Smooth muscle cell of the umbilical artery (primary cell): ENCODE measurements at places on chromosomes 1 and 21. TPM values are rescaled to one million over a fixed set of nuclear protein-coding genes. Genes with fewer than 3 reads are reported as not detected.

CA6 gene
- total RNA-seq: not detected in 2 replicates

CELA3B gene
- not detected in 2 replicates for total RNA-seq

FAM167B gene
- total RNA-seq: 0.78 TPM in 1 of 2 replicates, not detected in the other

SEC22B gene
- total RNA-seq: 86.4 and 93.0 TPM in 2 replicates

TPM3 gene
- total RNA-seq: 382 and 1,181 TPM in 2 replicates

UTS2 gene
- not detected in 2 replicates for total RNA-seq

RWDD3 gene
- 11.6 and 15.1 TPM in 2 replicates for total RNA-seq

PPM1J gene
- 0.59 and 1.6 TPM in 2 replicates for total RNA-seq

SLC16A1 gene
- 146 and 167 TPM in 2 replicates for total RNA-seq

FMO3 gene
- not detected in 2 replicates for total RNA-seq

PGLYRP4 gene
- not detected in 2 replicates for total RNA-seq

PTPN22 gene
- total RNA-seq: 1.5 and 4.8 TPM in 2 replicates

WNT3A gene
- total RNA-seq: not detected in 2 replicates

OR2M3 gene
- not detected in 2 replicates for total RNA-seq

C1orf185 gene
- total RNA-seq: not detected in 2 replicates

PCAT6 gene
- 0.78 and 0.89 TPM in 2 replicates for total RNA-seq

C8A gene
- under 0.01 TPM in 1 of 2 replicates, not detected in the other for total RNA-seq

CYP4A11 gene
- total RNA-seq: not detected in 2 replicates

CLCA2 gene
- 0.46 and 1.5 TPM in 2 replicates for total RNA-seq

PGLYRP3 gene
- not detected in 2 replicates for total RNA-seq

XCL2 gene
- not detected in 2 replicates for total RNA-seq

BCL2L15 gene
- under 0.01 and 0.18 TPM in 2 replicates for total RNA-seq

C1QC gene
- not detected in 2 replicates for total RNA-seq

TBX19 gene
- 0.60 and 0.89 TPM in 2 replicates for total RNA-seq

CHIA gene
- total RNA-seq: under 0.01 TPM in 1 of 2 replicates, not detected in the other

AIRE gene
- total RNA-seq: under 0.01 and 0.05 TPM in 2 replicates

HSPA6 gene
- 0.30 and 1.1 TPM in 2 replicates for total RNA-seq

EVA1B gene
- total RNA-seq: 84.0 and 161 TPM in 2 replicates

TMEM269 gene
- not detected in 2 replicates for total RNA-seq

HMGCL gene
- total RNA-seq: 47.5 and 50.5 TPM in 2 replicates

LCE1B gene
- total RNA-seq: not detected in 2 replicates

LEPR gene
- 18.1 and 18.3 TPM in 2 replicates for total RNA-seq
